Tibial nerve (tissue), 4 donors: ENCODE measurements at places on chromosomes 7 and 10. TPM values are rescaled to one million over a fixed set of nuclear protein-coding genes. Genes with fewer than 3 reads are reported as not detected.

KLF14 gene
- not detected for total RNA-seq

GRCh38 chr10:52818019-52818418, 45.4 kb upstream of the MBL2 start:
- no peak for DNase-seq

DNA sequence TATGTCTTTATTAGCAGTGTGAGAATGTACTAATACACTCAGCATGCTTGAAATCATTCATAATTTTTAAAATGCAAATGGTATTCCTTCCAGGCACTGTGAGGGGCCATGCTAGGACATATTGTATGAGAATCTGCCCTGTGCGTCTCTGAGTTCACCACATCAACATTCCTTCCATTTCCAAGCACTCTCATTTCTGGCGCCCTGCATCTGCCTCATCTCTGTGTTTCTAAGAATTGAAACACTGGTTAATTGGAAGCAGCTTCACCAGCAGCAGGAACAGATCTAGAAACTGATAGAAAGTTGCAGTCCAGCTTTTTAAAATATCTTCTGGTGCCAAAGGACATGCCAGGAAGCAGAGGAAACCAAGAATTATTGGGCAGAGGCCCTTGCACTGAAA, 555.9 kb upstream of the DPP6 start:
- no peak for DNase-seq

- DNase-seq, result no peak
These were observed 49.7 kb upstream of the NRF1 start for GRCh38 chr7:129561677-129562359.

DNA sequence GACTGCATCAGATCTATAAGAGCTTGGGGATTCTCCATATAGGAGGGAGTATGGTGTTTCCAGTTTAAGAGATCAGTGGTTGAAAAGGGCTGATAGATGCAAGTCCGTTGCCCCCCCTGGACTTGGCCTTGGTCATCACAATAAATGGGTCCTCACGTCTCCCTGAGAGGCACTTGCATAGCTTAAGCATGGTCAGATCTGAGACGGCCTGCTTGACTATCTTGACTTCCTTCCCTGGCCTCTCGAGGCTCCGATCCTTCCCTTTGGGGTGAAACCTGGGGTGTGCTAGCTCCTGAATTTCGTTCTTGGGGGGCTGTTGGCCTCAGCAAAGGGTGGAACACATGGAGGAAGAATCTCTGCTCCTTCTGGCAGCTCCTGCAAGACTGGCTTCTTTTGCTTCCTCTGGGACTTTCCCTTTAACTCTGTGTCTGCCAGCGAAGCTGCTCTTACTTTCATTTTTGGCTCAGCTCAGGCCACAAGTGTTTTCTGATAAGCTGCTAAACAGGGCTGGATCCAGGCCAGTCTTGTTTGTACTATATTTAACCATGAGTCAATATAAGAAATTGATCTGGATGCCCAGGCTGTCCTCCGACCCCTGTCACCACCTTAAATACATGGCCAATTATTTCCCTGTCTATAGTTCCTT, 11.2 kb upstream of the ZNF485 start:
- no peak for DNase-seq

FEZF1 gene
- total RNA-seq, result not detected

DNA sequence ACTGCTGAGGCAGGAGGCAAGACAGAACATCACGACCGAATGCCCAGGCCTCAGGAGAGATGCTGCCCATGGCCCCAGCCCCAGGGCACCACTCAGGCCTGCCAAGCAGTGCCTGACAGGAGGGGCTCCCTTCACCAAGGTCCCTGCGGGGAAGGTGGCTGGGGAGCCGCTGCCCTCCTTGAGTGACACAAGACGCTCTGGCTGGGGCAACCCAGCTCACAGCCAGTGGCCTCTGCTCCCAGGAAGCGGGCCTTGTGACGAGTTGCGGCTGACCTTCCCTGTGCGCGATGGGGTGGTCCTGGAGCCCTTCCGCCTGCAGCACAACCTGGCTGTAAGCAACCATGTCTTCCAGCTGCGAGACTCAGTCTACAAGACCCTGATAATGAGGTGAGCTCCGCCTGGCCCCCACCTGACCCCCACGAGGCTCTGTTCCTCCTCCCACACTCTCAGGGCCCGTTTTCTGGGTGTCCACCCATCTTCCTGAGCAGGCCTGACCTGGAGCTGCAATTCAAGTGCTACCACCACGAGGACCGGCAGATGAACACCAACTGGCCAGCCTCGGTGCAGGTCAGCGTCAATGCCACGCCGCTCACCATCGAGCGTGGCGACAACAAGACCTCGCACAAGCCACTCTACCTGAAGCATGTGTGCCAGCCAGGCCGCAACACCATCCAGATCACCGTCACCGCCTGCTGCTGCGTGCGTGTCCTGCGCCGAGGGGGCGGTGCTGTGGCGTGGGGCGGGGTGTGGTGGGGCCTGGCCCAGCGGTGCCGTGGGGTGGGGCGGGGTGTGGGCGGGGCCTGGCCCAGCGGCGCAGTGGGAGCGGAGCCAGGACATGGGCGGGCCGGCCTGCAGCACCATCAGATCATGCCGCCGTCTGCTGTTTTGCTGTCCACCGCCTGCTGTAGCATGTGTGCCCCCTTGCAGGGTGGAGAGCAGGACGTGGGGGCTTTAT, 12.8 kb downstream of the ZMIZ2 start:
- DNase-seq, result peak; percentile 33

MRLN gene
- not detected for total RNA-seq
